ENCODE measurements at places on chromosomes 6 and 20.

GRCh38 chr20:49381558-49382493 lies 100.6 kb downstream of the KCNB1 start:
- peak; percentile 22 for DNase-seq

DNA sequence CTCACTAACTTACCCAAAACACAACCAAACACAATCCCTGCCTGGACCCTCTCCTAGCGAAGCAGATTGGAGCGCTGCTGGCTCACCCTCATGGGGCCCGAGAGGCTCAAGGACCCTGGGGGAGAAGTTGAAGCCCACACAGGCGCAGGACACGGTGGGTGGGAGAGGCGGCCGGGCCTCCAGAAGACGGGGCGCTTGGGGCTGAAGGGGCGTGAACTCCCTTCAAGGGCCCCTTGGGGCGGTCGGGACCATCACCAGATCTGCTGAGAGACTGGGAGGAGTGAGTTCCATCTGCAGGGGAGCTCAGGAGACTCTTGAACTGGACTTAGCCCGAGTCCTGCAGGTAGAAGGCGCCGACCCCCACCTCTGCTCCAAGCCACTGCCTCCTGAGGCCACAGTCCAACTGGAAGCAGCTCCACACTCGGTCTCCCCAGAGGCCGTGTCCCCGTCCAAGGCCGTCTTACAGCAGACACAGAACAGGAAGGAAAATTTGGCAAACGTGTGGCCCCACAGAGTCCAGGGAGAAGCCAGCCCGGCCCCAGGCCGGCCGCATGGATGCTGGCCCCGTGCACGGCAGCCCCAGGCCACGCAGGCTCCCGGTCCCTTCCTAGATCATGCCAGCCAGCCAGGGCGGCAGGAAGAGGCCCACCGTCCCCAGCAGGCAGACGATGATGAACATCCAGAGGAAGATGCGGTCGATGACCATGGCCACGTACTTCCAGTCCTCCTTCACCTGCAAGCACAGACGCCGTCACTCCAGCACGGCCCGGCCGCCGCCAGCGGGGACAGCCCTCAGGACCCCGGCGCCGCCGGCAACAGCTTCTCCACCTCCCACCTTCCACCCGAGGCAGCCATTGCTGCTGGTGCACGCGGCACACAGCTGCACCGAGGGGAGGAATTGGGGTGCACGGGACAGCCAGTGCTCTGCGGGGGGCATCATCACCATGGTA lies 14.7 kb downstream of the CHRNA4 start:
- DNase-seq: no peak

DNA sequence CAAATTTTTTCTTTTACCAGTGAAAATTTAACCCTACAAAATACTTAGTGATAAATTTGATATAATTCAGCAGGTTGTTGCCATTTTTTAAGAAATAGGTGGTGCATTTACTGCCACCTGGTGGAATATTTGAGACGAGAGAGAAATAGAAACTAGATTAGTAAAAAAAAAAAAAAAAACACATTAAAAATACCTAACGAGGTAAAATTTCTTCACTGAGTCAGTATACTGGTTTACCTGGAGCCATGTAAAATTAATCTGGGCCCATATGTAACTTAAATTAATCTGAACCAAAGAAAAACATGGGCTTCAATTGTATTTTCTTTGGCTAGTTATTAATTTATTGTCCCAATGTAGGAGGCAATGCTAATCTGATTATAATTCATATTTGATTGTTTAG lies 520.8 kb downstream of the EPM2A start:
- DNase-seq: peak; percentile 24

GRCh38 chr6:49906526-49906925 lies 40.2 kb upstream of the CRISP1 start:
- no peak for DNase-seq

DNA sequence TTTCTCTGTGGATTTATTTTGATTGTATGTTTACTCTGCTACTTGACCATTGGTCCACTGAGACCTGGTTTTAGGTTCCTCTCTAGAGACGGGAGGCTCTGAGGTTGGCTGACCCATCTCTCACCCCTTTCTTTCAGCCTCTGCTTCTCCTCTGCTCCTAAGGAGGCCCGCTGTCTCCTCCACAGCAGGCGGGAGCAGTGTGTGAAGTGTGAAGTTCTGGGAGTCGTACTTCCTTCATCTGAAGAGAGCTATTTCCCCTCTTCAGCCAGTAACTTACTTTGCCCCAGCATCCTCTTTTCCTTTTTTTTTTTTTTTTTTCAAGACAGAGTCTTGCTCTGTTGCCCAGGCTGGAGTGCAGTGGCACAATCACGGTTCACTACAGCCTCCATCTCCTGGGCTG lies 21.1 kb downstream of the PDRG1 start:
- no peak for DNase-seq

DNA sequence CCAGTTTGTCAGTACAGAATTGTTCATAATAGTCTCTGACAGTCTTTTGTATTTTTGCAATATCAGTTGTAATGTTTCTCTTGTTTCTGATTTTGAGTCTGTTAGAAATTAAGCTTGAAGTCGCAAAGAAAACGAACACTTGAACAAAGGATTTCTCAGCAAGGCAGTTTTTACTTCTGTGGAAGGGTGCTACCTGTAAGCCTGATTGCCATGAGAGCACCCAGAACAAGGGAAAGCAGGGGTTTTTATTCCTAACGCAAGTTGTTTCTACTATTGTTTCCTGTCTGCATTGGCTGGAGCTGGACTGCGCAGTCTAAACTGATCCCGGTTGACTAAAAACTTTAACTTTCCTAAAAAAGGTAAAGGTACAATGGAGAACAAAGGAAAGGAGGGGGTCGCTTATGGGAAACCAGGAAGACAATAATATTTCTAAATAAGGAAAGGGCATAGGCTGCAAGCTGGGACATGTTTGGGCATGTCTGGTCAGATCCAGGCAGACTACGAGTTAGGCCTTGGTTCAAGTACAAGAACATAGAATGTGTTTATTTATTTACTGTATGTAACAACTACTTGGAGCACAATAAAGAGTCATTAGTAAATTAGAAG lies 28.5 kb downstream of the HLA-B start:
- DNase-seq: no peak

GRCh38 chr6:140567466-140567865 lies 1193.0 kb upstream of the CITED2 start:
- no peak for DNase-seq

- DNase-seq: no peak
These were observed 94.5 kb downstream of the RFPL4B start for GRCh38 chr6:112441607-112442006.

DNA sequence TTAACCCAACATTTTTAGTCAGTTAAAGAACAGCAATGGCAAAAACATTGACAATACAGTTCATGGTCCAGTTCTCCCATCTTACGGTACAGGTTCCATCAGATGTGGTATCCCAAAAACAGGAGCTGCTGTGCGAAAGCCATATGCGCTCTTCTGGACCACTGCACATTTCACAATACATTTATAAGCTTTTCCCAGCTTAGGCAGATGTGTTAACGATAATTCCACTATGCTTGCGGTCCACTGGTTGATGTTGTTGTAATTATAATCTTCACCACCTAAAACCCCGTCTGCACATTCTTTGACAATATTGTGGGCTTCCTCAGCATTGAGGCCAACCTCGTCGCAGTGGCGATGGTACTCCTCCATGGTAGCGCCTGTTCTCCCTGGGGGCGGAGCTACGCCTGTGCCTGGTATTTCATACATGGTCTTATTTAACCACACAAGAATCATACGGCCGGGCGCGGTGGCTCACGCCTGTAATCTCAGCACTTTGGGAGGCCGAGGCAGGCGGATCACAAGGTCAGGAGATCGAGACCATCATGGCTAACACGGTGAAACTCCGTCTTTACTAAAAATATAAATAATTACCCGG lies 52.0 kb downstream of the BFSP1 start:
- DNase-seq: no peak

DNA sequence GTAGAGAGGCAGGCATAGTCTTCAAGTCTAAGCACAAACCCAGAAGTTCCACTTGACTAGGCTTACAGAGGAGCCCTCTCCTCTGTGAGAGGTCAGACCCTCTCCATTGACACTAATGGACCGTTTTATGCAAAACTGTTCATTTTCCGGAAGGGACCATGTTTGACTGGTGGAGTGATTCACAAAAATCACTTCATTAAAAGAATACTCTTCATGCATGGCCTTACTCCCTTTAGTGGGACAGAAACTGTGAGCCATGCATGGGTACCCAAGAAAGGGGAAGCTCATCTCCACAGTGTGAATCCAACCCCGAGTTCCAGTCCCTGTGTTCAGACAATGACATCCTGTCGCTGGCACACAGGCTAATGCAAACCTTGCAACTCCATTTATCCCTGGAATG lies 63.2 kb downstream of the OLIG3 start:
- DNase-seq: no peak

DNA sequence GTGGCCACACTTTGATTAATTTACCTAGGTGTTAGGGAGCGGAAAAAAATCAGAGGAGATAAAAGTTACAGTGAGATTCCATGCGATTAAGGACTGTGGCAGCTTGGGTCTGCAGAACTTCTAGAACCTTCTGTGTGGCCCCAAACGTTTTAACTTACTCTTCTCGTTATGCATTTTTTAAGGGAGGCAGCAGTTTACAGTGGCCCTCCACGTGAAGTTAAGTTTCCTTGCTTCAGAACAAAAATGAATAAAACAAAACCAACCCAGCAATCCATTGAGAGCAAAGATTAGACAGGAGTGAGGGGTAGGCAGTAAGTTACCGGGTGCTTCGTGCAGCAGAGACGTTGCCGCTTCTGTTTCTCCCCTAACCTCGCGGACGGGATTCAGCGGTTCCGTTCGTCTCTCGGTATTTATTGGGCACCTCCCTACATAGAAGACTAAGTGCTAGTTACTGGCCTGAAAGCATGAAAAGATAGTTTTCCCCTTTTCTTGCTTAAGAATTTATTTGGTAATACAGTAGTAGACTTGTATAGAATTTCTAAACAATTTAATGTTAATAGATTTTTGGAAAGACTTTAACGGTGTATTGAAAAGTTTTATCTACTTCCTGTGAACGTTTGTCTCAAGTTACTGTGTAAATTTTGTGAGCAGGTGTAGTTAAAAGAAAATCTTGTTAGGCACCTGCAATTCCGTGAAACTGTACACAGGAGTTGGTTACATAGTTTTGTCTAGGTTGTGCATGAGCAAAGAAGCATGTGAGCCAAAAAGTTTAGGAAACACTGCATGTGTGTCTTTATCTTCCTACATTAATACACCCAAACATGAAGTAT lies 1.1 kb downstream of the BAG2 start:
- DNase-seq: no peak

GRCh38 chr20:41306061-41306727 lies 11.3 kb downstream of the ZHX3 start:
- DNase-seq: no peak

- no peak for DNase-seq
These were observed 31.3 kb downstream of the SLC22A23 start for GRCh38 chr6:3425574-3425973.

DNA sequence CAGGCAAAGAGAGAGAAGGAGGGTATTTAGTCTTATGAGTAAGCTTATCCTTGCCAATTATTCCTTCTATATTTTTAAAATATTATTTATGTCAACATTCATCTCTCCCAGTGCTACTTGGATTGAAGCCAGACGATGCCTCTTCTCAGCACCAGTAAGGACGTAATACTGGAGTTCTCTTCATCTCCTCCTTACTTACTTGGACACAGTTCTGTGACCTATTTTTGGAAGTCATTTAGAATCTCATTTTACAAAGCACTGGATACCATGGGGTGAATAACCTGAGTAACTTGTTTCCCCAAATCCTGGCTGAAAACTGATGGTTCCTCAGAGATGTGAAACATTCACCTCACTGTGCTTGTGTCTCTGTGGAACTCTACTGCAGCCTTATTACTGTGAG lies 137.4 kb upstream of the LAMP5 start:
- no peak for DNase-seq

DNA sequence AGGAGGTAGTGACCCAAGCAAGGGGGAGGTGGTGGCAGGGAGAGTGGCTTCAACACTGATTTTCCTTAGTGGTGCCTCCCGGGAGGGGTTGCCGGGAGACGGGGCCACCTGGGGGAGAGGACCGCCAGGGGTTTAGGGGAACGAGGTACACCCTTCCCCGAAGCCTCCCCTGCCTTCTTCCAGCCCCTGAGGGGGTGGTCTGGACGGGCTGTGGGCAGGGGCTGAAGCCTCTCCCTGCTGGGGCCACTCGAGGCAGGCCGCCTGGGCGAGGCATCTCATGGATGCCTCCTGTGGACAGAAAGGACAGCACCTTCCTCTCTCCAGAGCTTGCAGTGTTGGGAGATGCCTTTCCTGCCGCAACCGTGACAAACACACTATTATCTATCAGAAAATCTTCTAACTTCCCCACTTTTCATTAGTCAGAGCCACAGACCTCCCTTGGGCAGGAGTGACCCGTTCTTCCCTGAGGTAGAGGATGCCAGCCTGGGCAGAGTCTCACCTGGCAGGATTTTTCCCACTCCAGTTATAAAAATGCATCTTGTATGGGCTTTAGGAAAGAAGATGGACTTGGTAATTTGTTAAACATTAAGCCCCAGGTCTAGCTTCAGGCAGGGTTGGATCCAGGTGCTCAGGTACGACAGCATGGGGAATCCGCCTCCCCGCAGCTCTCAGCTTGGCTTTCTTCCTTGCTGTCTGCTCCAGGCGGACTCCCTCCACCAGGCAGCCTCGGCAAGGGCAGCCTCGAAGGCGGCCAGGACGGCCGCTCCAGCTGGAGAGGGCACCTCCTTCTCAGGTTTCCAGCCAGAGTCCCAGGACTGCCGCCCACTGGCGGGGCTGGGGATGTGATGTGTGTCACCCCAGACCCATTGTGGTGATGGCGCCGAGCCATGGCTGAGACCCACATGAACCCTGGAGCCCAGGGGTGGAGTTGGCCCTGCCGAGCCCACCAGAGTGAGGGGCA lies 11.0 kb downstream of the HRH3 start:
- no peak for DNase-seq

- DNase-seq: no peak
These were observed 69.3 kb downstream of the HDDC2 start for GRCh38 chr6:125232466-125232865.

DNA sequence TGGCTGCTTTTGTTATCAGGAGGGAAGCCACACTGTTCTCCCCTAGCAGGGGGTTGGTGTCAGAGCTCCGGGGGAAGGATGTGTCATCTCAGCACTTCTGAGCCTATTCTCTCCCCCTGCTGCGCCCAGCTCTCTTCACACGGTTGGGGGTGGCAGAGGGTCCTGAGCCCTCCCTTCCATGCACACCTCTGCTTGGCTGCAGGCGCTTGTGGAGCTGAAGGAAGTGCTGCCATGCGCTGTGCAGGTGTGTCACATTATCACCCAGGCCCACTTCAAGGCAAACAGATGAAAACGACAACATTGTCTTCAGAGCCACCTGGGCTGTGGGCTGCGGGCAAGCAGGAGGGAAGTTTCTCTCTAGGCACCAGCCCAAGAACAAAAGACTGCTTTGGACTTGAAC lies 263.4 kb downstream of the BMP7 start:
- DNase-seq: no peak

All from stromal cell of bone marrow (primary cell).